ENCODE measurements at places on chromosomes 7 and 10.

- DNase-seq, result no peak
Measured at GRCh38 chr7:1846331-1847065, 176.4 kb downstream of the ELFN1 start.

DNA sequence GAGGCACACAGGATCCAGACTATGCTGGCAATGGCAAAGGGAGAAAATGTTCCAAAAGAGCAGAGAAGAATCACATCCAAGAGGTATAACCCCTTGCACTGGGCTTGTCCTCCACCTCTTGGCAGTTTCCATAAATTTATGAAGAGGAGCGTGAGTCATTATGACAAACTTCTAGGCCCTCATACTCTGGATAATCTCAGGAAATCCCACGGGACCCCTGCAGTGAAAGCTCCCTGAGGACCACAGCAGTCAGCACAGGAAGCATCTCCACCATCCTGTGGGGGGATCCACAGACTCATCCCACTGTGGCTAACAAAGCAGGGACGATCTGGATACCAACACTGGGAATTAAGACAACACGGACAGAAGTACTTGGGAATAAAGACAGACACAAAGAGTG lies 30.3 kb upstream of the GPAM start:
- no peak for DNase-seq

- DNase-seq, result no peak
Measured at GRCh38 chr7:102978284-102978683, 65.5 kb downstream of the LRRC17 start.

DNA sequence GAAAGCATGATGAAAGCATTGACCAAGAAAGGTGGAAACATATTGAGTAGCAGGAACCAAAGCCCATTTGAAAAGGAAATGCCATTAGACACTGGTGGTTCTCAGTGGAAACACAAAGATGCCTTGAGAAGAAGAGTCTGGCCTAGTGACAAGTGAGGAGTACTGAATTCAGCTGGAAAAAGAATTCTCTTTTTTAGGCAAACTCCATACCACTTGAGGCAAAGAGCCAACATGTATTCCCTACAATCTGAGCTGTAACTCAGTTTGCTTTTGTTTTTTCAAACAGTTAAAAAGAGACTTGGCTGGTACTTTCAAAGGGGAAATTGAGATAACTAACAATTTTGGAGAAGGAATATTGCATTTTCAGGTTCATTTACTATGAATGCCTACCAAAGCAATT lies 624.0 kb downstream of the NRG3 start:
- DNase-seq, result no peak

DNA sequence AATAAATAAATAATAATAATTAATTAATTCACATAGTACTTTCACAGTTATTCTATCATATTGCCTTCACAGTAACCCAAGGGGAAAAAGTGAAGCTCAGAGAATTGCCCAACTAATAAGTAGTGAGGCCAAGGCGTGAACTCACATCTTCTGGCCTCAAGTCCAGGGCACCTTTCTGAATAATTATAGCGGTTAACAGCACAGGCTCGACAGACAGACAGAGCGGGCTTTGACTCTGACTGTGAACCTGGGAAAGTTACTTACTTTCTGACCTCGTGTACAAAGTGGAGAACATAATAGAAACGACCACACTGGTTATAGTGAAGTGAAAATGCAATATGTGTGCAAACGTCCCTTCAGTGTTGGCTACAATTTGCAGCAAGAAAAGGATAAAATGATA lies 5.7 kb upstream of the SMKR1 start:
- no peak for DNase-seq

GRCh38 chr10:72567889-72568640 lies 57.8 kb downstream of the MICU1 start:
- no peak for DNase-seq

DNA sequence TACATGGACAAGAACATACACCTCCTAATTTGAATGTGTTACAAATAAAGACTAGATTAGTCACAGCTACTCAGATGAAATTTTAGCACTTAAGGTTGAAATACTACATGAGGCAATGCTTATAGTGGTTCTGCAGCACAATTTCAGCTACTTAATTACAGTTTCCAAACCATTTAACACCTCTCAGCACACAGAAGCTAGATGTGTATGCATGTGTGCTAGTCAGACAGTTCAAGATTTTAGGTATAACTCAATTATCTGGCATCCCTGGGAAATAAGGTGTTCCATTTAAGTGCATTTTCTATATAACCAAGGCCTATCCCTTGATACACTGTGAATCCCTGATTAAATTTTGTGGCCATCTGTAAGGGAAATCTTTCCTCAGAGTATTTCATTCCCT lies 141.8 kb downstream of the CHCHD3 start:
- DNase-seq, result no peak

- no peak for DNase-seq
Measured at GRCh38 chr10:61628875-61629513, 33.7 kb upstream of the CABCOCO1 start.

DNA sequence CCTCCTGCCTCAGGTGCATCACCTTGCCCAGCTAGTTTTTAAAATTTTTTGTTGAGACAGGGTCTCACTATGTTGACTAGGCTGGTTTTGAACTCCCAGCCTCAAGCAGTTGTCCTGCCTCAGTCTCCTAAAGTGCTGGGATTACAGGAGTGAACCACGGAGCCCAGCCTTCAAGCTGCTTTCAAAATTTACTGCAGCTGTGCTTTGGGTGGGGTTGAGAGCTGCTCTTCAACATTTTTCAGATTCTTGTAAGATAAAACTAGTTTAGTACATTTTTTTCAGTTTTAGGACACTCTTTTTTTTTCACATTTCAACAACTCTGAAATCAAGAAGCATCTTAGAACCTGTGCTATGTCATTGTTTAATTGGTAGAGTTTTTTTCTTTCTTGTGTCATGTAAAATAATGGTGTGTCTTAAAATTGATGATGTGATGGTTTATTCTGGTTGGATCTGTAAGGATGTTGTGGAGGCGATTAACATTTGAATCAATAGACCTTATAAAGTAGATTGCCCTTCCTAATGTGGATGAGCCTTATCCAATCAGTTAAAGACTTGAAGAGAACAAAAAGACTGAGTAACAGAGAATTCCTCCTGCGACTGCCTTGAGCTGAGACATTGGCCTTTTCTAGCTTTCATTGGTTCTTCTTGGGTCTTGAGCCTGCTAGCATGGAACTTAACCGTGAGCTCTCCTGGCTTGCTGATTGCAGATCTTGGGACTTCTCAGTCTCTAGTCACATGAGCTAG lies 13.5 kb downstream of the PLEKHA8 start:
- no peak for DNase-seq

DNA sequence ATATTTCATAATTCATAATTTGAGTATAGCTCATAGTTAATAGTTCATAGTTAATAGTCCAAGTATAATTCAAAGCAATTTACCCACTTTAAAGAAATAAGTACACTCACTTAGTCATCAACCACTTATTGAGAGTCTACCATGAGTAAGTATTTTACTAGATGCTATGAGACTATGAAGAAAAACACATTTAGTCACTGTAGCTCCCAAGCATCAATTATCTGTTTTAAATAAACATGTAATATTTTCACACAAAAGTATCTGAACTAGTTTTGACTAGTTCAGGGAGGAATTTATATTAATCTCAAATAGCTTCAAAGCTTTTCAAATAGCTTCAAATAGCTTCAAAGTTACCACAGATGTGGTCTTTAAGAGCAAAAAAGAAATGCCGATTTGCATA lies 119.2 kb downstream of the ANK3 start:
- no peak for DNase-seq

GRCh38 chr7:69245646-69246045 lies 352.6 kb upstream of the AUTS2 start:
- no peak for DNase-seq

GRCh38 chr7:70710011-70710480 lies 421.9 kb upstream of the GALNT17 start:
- no peak for DNase-seq

- DNase-seq, result no peak
Measured at GRCh38 chr7:105835441-105835840, 41.0 kb downstream of the ATXN7L1 start.

- DNase-seq, result no peak
Measured at GRCh38 chr10:1050554-1050953, 1.6 kb upstream of the IDI1 start.

DNA sequence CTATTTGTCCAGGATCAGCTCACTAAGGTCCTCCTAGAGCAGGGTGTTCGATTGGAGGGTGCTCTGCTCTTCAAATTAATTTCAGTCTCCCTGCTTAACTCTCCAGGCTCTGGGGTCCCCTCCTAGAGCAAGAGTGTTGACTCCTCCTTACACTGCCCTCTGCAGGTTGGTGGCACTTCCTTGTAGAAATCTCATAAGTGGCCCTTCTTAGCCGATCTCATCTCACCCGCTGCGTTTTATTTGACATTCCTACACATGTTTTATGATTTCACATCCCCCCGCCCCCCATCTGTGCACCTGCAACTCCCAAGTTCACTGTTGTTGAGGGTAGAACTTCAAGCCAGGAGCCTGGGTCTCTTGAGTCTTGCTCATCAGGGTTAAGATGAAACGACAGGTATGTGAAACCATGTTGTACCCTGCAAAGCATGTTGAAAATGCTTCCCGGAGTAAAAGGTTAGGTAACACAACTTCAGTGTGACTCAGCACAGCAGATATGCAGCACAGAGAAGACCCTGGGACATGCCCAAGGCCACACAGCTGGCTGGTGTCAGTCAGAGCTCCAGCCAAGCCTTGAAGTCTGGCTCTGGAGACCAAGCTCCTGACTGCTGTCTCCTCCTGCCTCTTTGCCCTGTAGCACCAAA lies 171.2 kb downstream of the PRKAG2 start:
- DNase-seq, result no peak

DNA sequence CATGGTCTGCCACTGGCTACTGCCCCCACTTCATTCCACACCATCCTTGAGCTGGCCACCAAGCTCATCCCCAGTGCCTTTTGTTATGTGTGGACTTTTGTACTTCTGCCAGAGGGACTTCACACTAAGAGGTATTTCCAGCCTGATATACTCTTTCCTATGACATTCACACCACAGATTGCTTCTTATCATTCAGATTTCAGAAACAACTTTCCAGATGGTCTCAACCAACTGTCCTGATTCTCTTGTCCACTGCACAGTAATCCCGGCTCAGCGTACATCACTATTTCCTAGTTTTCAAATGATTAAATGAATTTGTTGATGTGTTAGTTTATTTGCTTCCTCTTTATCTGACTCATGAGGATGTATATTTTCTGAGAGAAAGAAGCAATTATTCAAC lies 7.1 kb downstream of the CDC14C start:
- DNase-seq, result no peak

GRCh38 chr10:23174977-23175512 lies 17.1 kb upstream of the PTF1A start:
- no peak for DNase-seq

GRCh38 chr7:139679731-139680594 lies 97.8 kb downstream of the HIPK2 start:
- DNase-seq, result no peak

DNA sequence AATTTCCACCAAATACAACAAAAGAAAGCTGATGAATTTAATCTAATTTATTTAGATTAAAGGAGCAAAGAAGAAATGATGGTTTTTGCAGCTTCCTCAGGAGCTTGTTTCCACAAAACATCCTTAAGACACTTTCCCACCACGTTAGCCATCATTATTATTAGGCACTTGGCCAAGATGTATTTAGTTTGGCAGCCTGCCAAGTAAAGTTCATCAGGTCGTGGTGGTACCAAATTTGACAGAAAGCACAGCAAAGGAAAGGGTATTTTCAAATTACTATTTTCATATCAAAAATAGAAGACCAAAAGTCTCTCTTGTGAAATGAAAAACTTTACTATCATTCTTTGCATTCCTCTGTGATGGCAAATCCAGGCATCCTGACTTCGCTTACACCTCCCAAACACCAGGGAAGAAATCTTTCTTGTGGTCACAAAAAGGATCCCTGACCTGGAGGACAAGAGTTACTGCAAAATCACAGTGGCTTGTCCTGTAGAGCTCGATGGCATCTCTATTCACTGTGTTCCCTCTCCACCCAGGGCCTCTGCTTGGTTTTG lies 123.1 kb upstream of the INHBA start:
- DNase-seq, result no peak

DNA sequence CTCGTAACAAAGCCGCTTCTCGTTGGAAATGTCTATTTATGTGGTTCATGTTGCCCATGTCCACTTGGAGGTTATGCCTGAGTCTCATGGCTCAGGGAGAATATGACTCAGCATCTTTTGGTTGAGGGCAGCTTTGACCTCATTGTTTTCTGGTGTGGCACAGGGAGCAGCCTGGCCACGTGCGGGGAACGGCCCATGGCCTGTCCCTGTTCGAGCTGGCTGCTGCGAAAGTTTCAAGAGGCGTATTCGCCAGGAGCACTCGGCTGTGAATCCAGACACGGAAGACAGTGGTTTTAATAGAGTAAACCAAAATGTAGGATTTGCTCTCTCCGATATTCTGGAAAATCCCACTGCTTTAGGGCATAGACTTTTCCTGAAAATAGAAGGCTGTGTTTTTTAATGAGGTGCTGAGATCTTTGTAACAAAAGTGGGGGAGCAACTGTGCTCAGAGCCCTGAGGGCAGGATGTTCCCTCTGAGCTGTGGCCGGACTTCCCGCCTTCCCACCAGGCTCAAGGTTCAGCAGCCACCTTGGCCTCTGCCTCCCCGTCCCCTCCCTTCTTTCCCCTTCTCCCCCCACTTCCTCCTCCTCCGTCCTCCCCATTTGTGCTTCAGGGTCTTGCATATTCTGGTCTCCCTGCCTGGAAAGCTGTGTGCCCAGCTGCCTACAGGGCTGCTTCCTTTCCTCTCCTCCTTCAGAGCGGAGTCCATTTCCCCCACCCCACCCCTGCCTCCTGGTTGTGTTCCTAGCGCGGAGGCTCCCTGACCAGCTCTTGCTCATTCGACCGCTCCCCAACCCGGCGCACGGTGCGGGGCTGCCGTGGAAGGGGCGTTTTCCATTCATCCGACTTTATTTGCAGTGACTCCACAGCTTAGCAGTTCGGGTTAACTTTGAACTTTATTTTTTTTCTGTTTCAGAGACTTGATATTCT lies 642.0 kb downstream of the SDK1 start:
- no peak for DNase-seq

DNA sequence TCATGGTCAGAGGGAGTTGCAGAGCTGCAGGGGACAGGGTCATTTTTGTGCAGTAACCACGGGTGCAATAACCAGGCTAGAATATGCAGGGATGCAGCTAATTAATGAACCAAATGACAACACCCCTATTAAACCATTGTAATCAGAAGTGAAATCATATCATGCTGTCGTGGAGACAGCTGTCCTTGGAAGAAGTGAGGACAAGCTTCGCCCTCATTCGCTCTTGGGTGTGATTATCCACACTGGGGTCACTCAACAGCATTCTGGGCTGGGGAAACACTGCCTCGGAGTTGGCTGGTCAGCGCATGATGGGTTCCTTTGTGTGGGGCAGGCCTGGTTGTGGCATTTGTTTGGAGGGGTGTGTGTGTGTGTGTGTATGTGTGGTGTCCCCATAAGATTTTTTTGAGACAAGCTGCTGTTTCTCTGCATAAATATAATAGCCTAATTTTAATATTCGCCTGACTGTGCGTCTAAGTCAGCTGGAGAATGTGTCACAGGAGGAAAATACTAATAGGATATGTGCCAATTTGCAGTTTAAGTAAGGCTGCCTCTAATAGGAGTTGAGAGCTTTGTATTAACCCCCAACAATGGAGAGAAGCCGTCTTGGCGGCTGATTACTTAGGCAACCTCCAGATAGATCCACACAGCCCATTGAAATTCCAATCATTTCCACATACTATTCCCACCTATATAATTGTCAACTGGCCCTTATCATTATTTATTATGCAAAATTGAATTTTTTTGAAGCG lies 149.4 kb downstream of the DNAJB6 start:
- no peak for DNase-seq

Measured in T follicular helper cell (primary cell).